Activated T-helper 17 cell treated with anti-CD3 and anti-CD28 coated beads, Interleukin-2, amount 50 U/mL, for 72 hours (primary cell): ENCODE measurements at places on chromosomes 5 and 9. TPM values are rescaled to one million over a fixed set of nuclear protein-coding genes. Genes with fewer than 3 reads are reported as not detected.

GRCh38 chr9:22954550-22954949 lies 507.9 kb downstream of the DMRTA1 start:
- ATAC-seq = no peak

DNA sequence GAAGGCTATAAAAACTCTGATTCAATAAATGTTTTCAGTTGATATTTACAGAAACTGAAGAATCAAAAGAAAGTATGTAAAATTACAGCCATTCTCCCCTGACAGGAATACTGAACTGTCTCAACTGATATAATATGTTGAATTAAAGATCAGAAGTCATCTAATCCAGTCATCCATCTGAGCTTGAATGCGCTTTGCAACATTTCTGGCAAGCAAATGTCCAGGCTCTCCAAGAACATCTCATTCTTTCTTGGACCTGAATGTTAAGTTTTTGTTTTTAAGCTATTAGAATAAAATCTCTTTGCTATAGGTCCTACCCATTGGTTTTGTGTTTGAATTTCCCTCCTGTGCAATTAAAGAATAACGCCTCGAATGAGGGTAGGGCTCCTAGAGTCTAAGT lies 120.5 kb downstream of the MPDZ start:
- no peak for ATAC-seq

DNA sequence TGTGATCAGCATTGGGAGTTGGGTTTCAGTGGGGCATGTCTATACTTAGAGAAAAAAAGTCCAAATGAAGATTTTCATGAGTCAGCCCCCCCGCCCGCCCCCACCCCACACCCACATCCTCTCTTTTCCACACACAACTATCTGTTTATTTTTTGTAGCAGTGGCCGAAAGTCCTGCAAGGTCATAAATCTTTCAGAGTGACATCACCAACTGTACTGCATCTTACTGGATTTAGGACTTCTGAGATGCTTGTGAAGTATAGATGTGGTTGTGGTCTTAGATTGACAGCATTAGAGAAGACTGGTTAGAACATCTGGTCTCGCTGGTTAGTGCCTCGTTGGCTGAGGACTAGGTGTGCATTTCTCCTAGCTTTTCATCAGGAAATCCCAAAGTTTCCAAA lies 7.3 kb upstream of the ROPN1L start:
- peak; percentile 64 for ATAC-seq

DNA sequence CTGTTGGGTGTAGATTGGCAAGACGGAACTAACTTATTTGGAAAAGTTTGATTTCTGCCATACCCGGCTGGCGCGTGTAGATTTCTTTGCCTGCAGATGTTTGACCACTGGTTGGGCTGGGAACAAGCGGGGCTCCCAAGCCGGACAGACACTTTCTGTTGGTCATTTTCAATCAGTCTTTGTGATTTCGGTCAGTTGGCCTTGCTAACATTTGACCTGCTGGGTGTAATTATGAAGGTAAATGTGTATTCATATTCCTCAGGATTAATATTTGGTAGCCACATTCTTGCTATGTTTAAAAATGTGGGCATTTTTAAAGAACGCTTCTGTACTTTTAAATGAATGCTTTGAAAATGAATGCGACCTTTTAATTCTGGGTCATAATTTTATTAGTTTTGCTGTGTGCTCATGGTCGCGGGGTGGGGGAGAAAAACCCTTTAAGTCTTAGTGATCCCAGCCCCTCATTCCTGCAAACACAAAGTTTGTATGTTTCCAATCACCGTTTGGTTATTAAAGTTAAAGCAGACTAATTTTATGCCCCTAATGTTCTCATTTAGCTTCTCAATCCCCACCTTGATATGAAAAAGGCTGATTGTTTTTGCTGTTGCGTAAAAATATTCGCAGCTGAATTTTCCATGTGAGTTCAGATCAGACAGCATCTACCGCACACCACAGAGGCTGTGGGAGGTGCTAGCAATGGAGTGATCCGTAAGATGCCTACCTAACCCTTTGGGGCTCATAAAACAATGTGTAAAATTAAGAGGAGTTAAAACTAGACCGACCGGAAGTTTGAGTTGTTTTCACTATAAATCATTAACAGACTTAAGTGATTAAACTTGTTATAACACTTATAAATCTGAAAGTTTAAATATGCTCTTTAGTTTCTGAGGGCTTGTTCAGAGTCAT lies 1.5 kb downstream of the RASGRF2 start:
- peak; percentile 66 for ATAC-seq

DNA sequence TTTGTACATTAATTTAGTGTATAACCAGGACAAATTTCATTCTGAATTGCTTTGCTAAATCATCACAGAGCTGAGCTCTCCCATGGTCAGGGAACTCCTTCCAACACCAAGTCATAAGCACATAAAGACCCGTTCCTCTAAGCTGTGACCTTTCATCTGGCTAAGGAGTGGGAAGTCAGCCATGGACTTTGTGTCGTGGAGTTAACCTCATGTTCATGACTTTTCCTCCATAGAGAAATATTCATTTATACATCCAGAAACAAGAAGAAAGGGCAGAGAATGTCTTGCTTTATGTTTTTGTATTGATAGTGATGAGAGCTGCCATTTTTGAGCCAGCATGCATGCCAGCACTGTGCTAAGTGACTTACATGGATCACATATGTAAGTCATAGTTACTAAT lies 97.5 kb downstream of the INIP start:
- no peak for ATAC-seq

GRCh38 chr9:37650299-37650872 lies 368 bp upstream of the FRMPD1 start:
- no peak for ATAC-seq

GRCh38 chr5:53879708-53880323 lies 319.4 kb downstream of the NDUFS4 start:
- no peak for ATAC-seq

DNA sequence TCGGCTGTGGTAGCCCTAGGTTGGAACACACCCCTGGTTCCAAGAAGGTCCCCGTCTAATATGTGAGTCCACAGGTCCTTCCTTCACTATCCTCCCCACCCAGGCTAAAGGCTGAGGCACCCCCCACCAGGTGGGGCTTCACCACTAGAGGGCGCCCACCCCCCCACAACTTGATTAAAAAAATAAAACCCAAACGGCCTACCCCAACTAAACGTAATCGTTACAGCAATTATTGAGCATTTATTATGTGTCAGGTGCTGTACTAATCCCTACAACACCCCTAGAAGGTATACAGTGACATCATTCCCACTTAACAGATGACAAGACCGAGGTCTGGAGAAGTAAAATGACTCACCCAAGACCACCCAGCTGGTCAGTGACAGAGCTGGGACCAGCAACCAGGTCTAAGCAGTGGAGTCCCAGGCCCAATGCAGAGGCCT lies 65.0 kb downstream of the FGF18 start:
- peak; percentile 58 for ATAC-seq

DNA sequence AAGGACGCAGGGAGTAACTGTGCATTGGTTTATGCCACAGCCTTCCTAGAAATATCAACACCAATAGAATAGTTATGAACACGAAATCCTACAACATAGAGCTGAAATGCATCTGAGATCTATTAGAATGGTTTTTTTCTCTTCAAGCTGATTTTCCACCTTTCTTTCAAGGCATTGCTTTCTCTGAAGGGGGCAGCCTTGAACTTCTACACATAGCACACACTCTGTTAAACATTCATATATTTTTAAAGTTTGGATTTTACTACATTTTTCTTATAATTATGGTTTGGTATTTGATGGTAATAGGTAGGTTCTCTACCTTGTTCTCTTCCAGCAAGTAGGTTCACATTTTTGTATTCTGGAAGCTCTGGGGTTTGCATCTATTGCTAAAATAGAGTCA lies 661.8 kb downstream of the SEMA5A start:
- ATAC-seq = no peak

DNA sequence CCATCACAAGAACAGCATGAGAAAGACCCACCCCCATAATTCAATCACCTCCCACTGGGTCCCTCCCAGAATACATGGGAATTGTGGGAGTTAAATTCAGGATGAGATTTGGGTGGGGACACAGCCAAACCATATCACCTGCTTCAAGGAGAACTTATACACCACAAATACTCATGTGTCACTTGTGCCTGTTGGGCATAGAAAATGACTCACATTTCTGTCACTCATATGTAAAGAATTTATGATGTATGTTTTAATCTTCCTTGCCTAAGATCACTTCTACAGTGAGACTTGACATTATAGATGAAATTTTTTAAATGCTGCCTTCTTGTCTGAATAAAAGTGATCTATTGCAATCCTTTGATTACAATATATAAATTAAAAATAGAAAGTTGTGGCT lies 23.0 kb upstream of the PRDM6 start:
- ATAC-seq = no peak

DNA sequence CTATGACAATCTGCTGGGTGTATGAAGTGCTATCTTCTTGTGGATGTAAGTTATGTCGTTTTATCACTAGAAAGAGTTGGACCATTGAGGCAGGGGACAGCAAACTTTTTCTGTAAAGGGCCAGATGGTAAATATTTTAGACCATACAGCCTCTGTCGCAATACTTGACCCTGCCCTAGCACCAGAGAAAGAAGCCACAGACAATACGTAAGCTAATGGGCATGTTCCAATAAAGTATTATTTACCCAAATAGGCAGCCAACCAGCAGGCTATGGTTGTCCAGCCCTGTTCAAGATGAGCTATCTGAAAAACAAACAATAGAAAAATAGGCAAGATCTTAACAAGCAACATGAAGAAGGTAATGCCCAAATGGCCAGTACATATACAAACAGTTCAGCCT lies 36.4 kb downstream of the MTX3 start:
- ATAC-seq = no peak

Gene LCN15
- not detected for total RNA-seq

Gene EDIL3
- total RNA-seq = not detected

Gene PLPP7
- not detected for total RNA-seq

Gene GFRA3
- total RNA-seq = not detected

Gene C6
- total RNA-seq = not detected

Gene TYRP1
- total RNA-seq = not detected
